ENCODE measurements at places on chromosomes 4 and X.
A peak's percentile ranks its signal among the peaks of the same experiment; 100 is the strongest.

DNA sequence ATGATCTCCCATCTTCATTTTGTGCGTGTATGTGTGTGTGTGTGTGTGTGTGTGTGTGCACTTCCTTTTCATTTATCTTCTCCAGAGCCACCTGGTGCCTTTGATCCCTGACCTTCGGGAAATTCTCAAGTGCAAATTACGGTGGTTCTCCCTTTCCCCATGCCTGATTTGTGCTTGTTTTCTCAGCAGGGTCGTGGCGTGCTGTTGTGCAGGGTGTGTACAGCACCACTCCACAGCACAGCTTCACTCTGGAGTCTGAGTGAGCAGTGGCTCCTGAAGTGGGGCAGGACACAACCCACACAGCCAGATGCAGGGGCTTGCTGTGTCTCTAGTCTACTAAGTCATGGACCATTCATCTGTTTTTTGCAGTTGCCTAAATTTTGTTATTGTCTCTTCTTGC is 114.2 kb upstream of the TBC1D9 start:
- DNase-seq = no peak

GRCh38 chr4:55175779-55176231 is 50.4 kb upstream of the KDR start:
- DNase-seq = no peak

GRCh38 chr4:115054836-115055235 is 58.6 kb downstream of the NDST4 start:
- no peak for DNase-seq

- no peak for DNase-seq
These were observed 92.7 kb downstream of the AFF2 start for GRCh38 chrX:148593146-148593545.

GRCh38 chrX:3252744-3253143 is 93.7 kb downstream of the MXRA5 start:
- DNase-seq = no peak

DNA sequence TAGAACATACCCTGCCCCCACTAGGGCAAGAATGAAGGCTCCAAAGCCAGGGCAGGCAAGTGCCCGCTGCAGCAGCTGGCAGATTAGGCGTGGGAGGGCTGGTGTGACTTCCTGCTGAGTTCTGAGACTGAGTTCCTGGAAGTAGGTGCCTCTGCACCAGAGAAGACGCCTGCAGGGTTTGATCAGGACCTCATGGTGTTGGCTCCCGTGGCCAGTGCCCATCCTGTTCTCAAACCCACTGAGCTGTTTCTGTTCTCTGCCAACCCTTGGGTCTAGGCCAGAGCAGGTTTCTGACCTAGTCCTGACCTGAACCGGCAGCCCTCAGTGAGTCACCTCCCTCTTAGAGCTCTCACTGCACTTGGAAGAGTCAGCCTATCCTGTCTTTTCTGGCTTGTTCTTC is 220.7 kb downstream of the HS6ST2 start:
- no peak for DNase-seq

DNA sequence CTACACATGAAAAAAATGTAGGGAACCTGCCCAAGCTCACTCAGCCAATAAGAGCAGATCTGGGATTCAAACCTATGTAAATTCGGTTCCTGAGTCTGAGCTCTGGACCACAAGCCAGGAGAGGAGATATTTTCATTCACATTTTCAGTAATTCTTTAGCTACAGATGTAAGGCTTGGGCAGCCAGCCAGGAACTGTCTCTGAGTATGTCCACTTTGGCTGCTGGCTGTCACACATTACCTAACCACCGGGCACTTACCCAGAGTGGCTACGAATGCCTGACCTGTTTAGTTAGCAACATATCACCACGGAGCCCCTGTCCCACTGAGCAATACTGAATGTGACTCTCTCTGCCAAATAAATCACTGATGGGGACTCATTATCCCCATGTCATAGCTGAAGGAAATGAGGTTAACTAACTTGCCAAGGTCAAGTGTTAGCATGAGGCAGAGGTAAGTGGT is 15.3 kb downstream of the USP46 start:
- DNase-seq = peak; percentile 6

- no peak for DNase-seq
These were observed 37.3 kb upstream of the LPAR4 start for GRCh38 chrX:78710171-78710570.

DNA sequence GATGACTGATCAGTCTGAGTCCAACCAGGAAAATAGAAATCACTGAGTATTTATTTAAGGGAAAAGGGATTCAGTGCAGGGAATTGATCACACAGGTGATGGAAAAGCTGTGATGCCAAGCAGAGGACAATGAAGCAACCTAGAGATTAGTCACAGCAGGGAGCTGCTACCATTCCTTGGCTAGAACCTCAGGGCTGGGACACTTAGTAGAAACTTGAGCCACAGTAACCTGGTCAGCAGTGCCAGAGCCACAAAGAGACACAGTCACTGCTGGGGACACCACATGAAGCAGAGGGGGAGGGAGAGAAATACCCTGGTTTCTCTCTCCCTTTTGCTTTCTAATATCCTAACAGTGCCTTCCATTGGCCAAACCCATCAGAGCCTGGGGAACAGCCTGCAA is 38.7 kb downstream of the RTL9 start:
- DNase-seq = no peak

GRCh38 chr4:121829511-121829910 is 5.8 kb upstream of the CCNA2 start:
- DNase-seq = no peak

GRCh38 chrX:74525116-74525515 is 89.3 kb downstream of the RLIM start:
- no peak for DNase-seq

DNA sequence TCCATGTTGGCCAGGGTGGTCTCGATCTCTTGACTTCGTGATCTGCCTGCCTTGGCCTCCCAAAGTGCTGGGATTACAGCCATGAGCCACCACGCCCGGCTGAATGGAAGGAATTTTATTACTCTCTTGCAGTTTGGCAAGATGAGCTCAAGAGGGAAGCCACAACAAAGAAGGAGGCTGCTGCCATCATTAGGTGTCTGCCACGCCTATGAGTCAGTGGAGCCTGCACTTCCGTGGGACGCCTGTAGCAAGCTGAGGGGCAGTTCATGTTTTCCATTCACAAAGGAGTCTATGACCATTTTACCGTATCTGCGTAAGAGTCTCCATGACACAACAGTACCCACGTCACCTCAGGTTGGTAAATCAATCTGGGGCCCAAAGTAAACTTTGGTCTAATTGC is 51.2 kb upstream of the CHRNA9 start:
- no peak for DNase-seq

DNA sequence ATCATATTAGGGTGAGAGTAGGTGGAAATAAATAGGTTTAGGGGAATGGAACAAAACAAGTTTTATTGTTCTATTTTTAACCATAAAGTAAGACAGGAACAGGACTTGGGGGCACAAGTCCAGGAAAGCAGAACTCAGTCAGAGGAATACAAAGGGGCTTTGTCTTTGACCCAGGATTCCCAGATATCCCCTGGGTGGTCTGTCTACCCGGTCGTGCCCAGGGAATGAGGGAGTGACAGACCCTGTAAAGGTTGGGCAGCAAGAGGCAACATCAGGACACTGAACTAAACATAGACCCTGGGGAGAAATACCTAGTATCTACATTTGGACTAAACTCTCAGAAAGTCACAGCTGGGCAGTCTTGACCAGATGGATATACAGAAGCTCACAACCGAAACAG is 50.6 kb downstream of the PTCHD1 start:
- no peak for DNase-seq

DNA sequence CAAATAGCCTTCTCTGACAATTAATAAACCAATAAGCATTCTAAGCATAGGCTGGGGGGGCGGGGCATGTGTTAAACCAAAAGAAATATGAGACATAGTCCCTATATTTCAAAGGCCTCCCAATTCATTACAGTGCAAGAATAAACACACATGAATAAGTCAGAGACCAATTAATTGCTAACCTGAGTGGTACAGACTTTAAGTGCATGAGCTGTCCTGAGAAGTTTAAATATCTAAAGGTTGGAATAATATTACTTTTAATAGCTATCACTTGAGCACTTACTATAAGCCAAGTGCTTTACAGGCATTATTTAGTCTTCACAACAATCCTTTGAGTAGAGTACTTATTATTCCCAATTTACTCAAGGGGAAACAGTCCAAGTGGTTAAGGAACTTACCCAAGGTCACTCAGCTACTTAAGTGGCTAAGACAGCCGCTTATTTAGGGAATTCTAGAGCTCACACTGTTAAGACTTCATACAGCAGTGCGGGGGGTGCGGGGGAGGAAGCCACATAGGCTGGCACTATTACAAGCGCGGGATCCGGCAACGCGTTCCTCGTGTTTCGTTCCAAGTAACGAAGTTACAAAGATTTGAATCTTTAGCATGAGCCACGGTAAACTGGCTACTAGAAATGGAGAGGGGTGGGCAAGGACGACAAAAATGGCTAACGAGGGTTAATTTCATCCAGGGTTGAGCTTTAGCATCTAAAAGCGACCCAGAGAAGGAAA is 1.4 kb downstream of the THOC2 start:
- DNase-seq = no peak

- DNase-seq = no peak
These were observed 161.8 kb downstream of the RPA4 start for GRCh38 chrX:97045470-97045869.

- no peak for DNase-seq
These were observed 98.5 kb upstream of the ETNPPL start for GRCh38 chr4:108861334-108861733.

GRCh38 chr4:67929426-67929825 is 33.9 kb downstream of the TMPRSS11A start:
- no peak for DNase-seq

DNA sequence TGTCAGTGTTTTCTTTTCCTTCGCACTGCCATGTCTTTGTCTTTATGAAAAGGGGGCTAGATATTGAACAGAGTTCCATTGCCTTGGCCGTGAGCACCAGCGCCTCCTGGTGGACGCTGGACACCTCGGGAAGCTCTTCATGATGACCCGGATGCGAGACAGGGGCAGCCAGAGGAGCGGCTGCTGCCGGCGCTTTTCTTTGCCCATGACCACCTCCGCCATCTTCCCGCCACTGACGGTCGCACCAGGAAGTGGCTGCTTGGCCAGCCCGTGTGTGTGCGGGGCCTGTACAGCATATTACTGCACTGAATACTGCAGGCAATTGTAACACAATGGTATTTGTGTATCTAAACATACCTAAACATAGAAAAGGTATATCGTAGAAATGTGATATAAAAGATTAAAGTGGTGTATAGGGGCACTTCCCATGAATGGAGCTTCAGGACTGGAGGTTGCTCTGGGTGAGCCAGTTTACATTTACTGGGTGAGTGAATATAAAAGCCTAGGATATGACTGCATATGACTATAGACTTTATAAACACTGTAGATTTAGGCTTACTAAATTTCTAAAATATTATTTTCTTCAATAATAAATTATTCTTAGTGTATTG is 15.8 kb upstream of the GRIA2 start:
- DNase-seq = no peak

DNA sequence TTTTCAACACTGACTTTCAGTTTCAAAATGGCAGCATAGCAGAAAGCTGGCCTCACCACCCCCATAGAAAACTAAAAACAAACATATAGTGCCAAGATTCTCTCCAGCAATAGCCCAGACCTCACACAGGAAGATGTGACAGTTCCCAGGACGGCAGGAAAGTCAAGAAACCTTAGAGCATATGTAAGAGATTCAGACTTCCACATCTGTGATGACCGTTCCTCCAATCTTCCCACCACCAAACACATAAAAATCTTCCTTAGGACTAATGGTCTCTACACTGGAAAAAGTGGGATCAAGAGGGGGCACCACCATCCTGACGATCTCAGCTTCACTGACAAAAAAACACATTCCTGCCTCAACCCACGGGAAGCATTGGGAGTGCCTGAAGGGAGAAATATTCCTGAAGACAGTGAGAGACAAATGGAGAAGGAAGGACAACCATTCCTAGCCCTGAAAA is 134.1 kb upstream of the CPXCR1 start:
- DNase-seq = no peak

GRCh38 chr4:119638359-119638758 is 9.8 kb upstream of the PDE5A start:
- DNase-seq = no peak

DNA sequence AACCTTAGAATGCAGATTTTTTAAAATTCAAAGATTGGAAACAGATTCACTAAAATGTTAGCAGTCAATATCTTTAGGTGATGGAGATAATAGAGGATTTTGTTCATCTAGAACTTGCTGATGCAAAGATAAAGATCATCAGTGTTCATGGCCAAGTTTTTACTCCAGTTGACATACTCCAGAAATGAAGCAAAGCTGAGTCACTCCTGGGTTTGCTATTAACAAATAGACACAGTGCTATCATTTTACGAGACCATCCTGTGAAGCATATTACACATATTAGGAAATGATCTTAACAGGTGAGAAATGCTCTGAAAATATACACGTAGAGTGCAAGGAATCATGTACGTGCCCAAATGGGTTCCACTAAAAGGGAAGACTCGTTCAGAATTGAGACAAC is 170.6 kb upstream of the FAM9B start:
- DNase-seq = no peak

- DNase-seq = no peak
These were observed 685 bp downstream of the COMMD8 start for GRCh38 chr4:47462799-47463234.

- DNase-seq = no peak
These were observed 2.7 kb downstream of the MECP2 start for GRCh38 chrX:154094833-154095232.

DNA sequence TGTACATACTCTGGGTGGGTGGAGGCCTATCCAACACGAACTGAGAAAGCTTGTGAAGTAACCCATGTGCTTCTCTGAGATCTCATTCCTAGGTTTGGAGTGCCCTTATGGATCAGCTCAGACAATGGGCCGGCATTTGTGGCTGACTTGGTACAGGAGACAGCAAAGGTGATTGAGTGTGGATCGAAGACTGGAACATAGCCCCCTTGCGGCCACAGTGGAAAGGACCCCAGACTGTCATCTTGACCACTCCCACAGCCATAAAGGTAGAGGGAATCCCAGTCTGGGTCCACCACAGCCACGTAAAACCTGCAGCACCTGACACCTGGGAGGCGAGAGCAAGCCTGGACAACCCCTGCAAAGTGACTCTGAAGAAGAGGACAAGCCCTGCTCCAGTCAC is 598.0 kb upstream of the AADAT start:
- DNase-seq = no peak

DNA sequence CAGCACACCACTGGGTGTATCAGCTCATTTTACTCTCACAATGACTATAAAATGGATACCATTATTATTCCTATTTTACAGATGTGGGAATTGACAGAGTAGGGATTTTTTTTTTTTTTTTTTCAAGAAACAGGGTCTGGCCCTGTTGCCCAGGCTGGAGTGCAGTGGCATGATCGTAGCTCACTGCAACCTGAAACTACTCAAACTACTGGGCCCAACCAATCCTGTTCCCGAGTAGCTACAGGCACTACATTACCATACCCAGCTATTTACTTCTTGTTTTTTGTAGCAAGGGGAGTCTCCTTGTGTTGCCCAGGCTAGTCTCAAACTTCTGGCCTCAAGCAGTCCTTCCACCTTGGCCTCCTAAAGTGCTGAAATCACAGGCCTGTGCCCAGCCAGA is 95.2 kb downstream of the LARP7 start:
- DNase-seq = no peak

DNA sequence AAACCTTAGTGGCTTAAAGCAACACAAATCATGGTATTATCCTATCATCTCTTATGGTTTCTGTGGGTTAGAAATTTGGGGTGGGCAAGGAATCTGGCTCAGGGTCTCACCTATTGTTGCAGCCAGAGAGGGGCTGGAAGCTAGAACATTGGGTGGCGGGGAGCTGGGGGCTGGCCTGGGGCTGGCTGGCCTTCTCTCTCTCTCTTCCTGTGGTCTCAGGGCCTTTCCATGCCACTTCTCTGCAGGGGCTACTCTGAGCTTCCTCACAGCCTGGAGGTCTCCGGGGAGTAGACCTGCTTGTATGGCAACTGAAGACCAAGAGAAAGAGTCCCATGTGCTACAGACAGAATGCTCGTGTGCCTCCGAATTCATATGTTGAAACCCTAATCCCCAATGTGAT is 10.7 kb upstream of the XPNPEP2 start:
- DNase-seq = no peak
